A172 (cell line): ENCODE measurements at places on chromosomes 2 and 18. TPM values are rescaled to one million over a fixed set of nuclear protein-coding genes. Genes with fewer than 3 reads are reported as not detected.

The ANKRD62 gene
- not detected in 2 replicates for total RNA-seq

The CHRND gene
- total RNA-seq: not detected in 2 replicates

The SERPINB3 gene
- total RNA-seq: not detected in 2 replicates

The EVX2 gene
- total RNA-seq: not detected in 2 replicates

The PSMA8 gene
- total RNA-seq: not detected in 2 replicates

The HSBP1L1 gene
- 5.8 and 14.2 TPM in 2 replicates for total RNA-seq

The CPO gene
- total RNA-seq: not detected in 2 replicates

The SP5 gene
- 0.28 and 2.1 TPM in 2 replicates for total RNA-seq

The PTPN18 gene
- 21.0 and 25.9 TPM in 2 replicates for total RNA-seq

The SNED1 gene
- 2.5 and 5.2 TPM in 2 replicates for total RNA-seq

The COL5A2 gene
- 955 and 1,017 TPM in 2 replicates for total RNA-seq

The PIEZO2 gene
- total RNA-seq: 1.8 and 2.5 TPM in 2 replicates

The DUSP19 gene
- 2.5 and 3.2 TPM in 2 replicates for total RNA-seq

The RNF25 gene
- 53.5 and 63.0 TPM in 2 replicates for total RNA-seq

The ITGB6 gene
- total RNA-seq: 0.29 and 1.00 TPM in 2 replicates

The CDH7 gene
- not detected in 2 replicates for total RNA-seq

The REG3G gene
- not detected in 2 replicates for total RNA-seq

The CCDC121 gene
- 1.6 and 6.5 TPM in 2 replicates for total RNA-seq

The G6PC2 gene
- total RNA-seq: not detected in 2 replicates

The SERPINB12 gene
- not detected in 2 replicates for total RNA-seq

The MRPL19 gene
- 127 and 156 TPM in 2 replicates for total RNA-seq

The PMAIP1 gene
- 14.7 and 23.2 TPM in 2 replicates for total RNA-seq

The CYP26B1 gene
- total RNA-seq: 0.02 and 0.12 TPM in 2 replicates

The TNS1 gene
- total RNA-seq: 1.6 and 1.7 TPM in 2 replicates

The CYP27A1 gene
- total RNA-seq: 0.07 TPM in 1 of 2 replicates, not detected in the other

The UGT1A6 gene
- 0.05 TPM in 1 of 2 replicates, not detected in the other for total RNA-seq

The TNP1 gene
- not detected in 2 replicates for total RNA-seq

The CCBE1 gene
- total RNA-seq: 6.5 and 8.3 TPM in 2 replicates

The SIX3 gene
- not detected in 2 replicates for total RNA-seq

The SULT1C3 gene
- not detected in 2 replicates for total RNA-seq
